ENCODE measurements at places on chromosomes 4 and X.

DNA sequence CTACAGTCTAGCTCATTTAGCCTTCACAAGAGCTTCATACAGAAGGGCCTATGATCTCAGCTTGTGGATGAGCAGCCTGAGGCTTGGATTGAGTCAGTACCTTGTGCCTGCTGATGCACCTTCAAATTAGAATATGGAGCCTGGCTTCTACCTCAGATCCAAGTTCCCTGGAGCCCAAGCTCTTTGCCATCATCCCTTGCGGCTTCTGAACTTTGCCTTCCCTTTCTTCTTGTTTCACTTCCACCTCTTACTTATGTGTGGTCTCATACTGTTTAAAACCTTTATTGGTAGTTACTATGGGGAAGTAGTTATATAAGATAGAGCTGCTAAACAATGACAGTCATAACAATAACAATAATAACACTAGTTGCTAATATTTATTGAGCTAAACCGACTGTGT lies 84.3 kb upstream of the AFF2 start:
- no peak for DNase-seq

DNA sequence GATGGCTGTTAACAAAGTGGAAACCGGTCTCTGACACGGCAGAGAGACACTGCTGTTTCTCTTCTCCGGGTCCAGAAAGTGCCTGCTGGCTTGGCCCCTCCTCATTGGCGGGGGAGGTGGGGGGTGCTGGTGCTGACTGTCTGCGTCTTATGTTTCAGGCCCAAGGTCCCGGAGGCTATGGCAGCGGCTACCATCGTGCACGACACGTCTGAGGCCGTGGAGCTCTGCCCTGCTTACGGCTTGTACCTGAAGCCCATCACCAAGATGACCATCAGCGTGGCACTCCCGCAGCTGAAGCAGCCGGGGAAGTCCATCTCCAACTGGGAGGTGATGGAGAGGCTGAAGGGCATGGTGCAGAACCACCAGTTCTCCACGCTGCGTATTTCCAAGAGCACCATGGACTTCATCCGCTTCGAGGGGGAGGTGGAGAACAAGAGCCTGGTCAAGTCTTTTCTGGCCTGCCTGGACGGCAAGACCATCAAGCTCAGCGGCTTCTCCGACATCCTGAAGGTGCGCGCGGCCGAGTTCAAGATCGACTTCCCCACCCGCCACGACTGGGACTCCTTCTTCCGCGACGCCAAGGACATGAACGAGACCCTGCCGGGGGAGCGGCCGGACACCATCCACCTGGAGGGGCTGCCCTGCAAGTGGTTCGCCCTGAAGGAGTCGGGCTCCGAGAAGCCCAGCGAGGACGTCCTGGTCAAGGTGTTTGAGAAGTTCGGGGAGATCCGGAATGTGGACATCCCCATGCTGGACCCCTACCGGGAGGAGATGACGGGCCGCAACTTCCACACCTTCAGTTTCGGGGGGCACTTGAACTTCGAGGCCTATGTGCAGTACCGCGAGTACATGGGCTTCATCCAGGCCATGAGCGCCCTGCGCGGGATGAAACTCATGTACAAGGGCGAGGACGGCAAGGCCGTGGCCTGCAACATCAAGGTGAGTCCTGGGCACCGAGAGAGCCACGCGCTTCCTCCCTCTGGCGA lies 2.2 kb downstream of the AKAP17A start:
- no peak for DNase-seq

DNA sequence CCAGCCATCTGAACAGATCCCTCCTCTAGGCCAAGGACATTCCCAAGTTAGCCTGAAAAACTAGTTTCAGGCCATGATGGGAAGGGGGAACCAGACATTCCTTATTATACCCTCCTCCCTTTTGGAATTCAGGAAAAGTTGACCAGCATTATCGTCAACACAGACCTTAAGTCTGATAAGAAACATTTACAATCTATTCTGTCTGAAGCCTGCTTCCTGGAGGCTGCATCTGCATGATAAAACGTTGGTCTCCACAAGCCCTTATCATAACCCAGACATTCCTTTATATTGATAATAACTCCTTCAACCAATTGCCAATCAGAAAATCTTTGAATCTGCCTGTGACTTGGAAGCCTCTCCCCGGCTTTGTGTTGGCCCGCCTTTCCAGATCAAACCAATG lies 44.3 kb downstream of the EFHC2 start:
- no peak for DNase-seq

DNA sequence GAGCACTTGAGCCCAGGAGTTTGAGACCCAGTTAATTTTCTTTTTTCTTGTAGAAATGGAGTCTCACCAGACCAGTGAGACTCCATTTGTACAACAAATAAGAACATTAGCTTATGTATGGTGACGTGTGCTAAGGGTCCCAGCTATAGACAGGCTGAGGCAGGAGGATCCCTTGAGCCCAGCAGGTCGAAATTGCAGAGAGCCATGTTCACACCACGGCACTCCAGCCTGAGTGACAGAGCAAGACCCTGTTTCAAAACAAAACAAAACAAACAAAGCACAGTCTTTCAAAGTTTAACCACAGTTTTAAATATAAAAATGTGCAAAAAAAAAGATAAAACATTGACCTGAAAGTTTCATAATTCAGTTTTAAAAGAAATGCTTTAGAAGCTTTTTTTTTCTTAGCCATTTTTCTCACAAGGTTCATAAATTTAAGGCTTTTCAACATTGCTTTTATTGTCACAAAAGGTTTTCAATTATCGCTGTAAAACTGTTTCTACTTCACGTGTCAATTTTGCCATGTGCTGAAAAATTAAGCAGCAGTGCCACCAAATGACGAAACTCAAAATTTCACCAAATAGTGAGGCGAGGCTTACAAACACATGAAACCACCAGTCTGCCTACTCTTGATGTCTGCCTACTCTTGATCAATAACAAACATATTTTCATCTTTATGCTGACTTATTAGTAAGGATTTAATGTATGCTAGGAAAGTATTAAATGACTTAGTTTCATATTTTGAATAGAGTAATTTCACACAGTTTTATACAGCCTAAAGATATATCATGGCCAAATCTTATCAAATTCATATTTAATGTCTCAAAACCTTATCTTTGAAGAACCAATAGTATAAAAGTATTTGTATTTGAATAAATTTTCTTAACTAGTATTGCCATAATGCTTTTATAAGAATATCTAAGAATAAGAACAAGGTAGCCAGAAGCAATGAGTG lies 126.3 kb downstream of the NEK1 start:
- peak; percentile 16 for DNase-seq

- DNase-seq: no peak
Observed at GRCh38 chr4:35151816-35152572, 1092.3 kb downstream of the ARAP2 start.

GRCh38 chr4:5959211-5959982 lies 58.8 kb downstream of the C4orf50 start:
- DNase-seq: no peak
